ENCODE measurements at places on chromosomes 1 and 21. TPM values are rescaled to one million over a fixed set of nuclear protein-coding genes. Genes with fewer than 3 reads are reported as not detected.

DNA sequence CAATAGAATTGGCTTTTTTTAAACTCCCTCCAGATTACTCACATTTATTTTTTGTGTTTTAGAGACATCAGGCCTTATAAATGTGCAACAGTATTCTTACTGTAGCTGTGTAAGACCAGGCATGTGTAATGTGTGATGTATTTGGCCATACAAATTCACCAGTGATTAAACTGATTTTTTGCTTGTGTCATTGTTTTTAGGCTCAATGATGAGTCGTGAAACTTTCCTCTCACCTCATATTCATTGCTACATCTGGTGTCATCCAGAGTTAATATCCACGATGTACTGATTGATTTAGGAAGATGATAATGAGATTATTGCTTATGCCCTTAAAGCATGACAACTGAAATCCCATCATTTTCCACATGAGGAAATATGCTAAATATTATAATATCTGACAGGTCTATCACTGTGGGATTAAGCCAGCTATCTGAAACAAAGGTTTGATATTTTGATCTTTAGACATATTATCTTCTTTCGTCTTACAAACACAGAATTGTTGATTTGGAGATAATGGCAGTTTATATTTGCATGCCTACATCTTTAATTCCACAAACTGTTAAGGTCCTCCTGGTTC lies 487.9 kb downstream of the PTBP2 start:
- no peak for DNase-seq

GRCh38 chr1:215568299-215568692 lies 1.2 kb downstream of the KCTD3 start:
- no peak for DNase-seq

GRCh38 chr1:31891280-31891679 lies 46.9 kb downstream of the PTP4A2 start:
- DNase-seq = peak; percentile 26

GRCh38 chr1:198096390-198096789 lies 60.4 kb upstream of the NEK7 start:
- DNase-seq = no peak

DNA sequence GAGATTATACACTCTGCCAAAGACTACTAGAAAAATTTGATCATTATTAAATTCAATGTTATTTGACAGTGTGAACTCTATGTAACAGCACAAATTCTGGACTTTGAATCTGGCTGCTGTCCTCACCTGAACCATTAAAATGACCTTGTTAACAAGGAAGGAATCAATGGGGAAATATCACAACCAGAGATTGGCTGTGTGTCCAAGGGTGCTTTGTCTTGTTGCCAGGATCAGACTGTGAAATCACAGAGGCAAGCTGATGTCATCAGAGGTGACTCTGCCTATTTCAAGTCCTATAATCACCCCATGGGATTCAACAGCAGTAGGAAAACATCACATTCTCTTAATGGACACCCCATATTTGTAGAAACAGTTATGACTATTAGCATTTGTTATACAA lies 46.8 kb downstream of the ADAMTS5 start:
- DNase-seq = no peak

DNA sequence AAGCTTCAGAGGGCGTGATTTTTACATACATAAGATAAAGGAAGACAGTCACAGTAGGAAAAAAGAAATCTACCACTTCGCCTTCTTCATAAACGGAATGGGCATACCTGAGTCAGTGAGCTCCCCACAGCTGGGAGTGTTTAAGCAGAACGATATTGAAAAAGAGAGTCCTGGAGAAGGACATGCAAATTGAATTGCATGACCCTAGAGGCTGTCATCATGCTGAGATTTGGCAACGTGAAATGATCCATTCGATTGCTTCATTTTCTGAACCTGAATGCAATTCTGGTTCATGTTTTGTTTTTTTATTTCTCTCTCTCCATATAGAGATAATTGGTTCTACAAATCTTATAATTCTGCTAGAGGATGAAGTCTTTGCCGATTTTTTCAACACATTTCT lies 3.7 kb downstream of the RGSL1 start:
- no peak for DNase-seq

DNA sequence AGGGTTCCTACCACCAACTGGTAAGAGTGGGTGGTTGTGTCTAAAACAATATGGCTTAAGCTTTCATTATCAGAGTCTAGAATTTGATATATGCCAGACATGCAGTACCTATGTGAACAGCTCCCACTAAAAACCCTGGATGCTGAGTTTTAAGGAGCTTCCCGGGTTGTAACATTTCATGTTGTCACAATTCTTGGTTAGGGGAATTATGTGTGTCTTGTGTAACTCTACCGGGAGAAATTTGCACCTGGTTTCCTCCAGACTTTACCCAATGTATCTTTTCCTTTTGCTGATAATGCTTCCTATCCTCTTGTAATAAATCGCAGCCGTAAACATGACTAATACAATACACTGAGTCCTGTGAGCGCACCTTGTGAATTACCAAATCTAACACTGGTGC lies 48.3 kb downstream of the ARID4B start:
- no peak for DNase-seq

The PCSK9 gene
- 4.5 TPM for total RNA-seq

DNA sequence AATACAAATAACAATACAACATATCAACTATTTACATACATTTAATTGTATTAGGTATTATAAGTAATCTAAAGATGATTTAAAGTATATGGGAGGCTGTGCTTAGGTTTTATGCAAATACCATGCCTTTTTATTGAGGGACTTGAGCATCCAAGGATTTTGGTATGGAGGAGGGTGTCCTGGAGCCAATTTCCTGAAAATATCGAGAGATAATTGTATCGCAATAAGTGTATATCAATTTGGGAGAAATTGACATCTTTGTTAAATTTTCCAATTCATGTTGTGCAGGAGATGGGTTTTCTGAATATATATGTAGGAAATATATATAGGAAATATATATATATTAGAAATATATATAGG lies 63.5 kb downstream of the ATP1A1 start:
- no peak for DNase-seq

DNA sequence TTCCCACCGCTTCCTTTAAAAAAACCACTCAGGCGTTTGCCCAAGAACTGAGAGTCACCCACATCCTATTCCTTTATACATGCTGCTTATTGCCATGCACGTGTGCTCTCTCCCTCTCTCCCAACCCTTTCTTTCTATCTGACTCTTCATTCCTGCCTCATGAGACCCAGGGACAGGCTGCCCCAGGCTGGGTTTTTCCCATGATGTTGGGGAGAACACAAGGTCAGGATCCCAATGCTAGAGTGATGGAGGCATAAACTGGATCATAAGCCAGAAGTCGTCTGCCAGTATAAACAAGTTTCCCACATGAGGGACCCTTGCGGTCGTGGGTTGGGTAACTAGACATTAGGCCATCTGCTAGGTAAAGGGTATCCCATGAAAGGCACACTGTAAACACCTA lies 64.9 kb downstream of the CD2 start:
- DNase-seq = no peak

The TRIM63 gene
- total RNA-seq = 0.14 TPM

GRCh38 chr1:40876436-40876761 lies 14.2 kb upstream of the CITED4 start:
- no peak for DNase-seq

The CD46 gene
- 127 TPM for total RNA-seq

DNA sequence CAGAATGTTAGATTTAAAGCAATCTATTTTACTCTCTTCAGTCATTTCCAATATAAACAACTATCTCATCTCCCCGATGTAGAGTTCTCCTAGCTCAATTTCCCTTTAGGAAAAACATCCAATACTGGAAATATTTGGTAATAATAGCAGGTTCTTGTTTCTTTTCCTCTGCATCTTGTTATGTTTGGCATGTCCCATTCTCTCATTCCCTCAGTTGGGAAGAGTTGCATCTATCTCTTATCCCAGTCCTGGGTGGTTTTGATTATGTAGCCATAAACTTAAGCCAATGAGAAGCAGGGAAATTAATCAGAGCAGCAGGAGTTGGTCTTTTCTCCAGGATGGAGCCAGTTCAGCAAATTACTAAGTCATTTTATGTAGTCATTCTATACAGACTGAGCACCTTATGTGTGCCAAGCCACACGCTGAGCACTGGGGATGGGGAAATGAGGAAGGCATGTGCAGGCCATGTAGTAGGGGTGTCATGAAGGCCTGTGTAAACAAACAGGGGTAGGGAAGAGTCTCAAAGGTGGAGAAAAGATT lies 418.2 kb upstream of the NFIA start:
- DNase-seq = no peak

GRCh38 chr1:36354486-36354885 lies 31.0 kb upstream of the EVA1B start:
- DNase-seq = no peak

The MARK1 gene
- 9.5 TPM for total RNA-seq

The PTPN7 gene
- 2.3 TPM for total RNA-seq

The PGBD5 gene
- total RNA-seq = 54.0 TPM

DNA sequence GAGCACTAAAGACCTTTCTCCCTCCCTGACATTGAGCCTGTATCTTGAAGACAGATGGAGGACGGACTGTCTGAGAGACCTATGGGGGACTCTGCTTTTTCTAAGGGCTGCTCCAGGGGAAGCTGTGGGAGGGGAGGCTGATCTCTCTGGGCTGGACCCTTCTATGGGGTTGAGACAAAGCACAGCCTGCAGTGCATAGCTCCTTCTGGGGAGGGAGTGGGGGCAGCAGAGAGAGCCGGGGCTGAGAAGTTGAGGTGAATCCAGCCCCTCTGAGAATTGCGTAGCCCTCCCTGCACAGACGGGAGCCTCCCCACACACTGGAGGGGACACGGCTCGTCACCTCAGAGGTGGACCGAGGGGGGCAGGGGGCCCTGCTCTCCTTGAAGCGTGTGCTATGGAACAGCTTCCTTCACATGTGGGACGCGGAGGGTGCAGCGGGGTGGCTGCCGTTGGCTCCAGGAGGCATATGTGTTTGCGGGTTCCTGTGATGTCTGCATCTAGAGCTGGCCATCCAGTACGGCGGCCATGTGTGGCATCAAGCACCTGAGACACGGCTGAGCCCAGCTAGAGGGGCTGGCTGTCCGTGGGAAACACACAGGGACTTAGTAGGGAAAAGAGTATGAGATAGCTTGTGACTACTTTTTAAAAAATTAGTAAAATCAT lies 299.1 kb downstream of the CAMTA1 start:
- DNase-seq = no peak

DNA sequence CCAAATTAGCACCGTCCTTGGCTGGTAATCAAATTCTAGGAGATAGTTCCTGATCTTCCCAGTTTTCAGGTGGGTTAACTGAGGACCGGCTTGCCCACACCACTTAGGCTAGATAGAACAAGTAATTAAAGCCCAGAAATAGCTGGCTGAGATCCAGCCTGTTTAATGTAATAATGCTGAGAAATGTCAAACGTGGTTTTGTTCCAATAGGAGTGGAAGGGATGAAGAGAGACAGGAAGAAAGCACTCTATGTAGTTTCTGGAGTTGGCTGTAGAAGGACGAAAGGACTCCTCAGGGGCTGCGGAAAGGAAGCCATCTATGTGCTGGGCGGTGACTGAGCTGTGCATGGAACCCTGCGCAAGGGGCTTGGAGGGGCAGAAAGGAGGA lies 18.6 kb downstream of the NAV1 start:
- no peak for DNase-seq

The FLVCR1 gene
- total RNA-seq = 4.0 TPM

The FMO5 gene
- 0.38 TPM for total RNA-seq

The ST6GALNAC5 gene
- total RNA-seq = 10.8 TPM

GRCh38 chr1:241637604-241638003 lies 2.6 kb downstream of the CHML start:
- no peak for DNase-seq

The TP73 gene
- total RNA-seq = 0.04 TPM

DNA sequence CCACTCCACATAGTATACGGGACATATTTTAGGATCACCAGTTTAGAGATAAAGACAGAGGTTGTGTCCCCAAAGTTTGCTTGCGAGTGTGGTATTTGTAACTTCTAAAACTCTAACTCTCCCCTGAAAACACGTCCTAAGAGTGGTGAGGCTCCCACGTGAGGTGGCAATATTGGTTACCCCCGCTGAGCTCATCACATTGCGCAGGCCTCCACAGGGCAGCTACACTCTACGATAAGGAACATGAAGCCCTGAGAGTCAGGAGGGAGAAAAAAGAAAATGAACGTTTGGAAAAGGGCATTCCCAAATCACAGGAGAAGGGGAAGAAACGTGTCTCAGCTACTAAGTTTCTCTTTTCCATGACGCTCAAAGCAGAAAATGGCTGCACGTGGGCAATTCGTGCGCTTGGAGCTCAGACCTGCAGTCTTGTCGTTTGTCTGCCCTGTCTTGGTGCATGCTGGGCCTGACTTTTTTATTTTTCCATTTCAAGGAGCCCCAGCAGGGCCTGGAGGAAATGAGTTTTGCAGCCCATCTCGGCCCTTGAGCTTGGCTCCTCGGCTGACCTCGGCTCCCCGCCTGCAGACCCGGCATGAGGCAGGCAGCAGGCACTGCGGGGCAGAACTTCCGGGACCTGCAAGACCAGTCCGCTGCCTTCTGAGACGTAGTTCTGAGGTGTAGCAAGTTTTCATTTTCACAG lies 25.7 kb downstream of the ERG start:
- DNase-seq = no peak

The OLFML2B gene
- total RNA-seq = 3.1 TPM

The VPS72 gene
- 83.4 TPM for total RNA-seq

The NCF2 gene
- total RNA-seq = 86.1 TPM

GRCh38 chr1:221444346-221444745 lies 297.5 kb downstream of the DUSP10 start:
- no peak for DNase-seq

GRCh38 chr1:152517237-152517811 lies 3.0 kb downstream of the CRCT1 start:
- no peak for DNase-seq

DNA sequence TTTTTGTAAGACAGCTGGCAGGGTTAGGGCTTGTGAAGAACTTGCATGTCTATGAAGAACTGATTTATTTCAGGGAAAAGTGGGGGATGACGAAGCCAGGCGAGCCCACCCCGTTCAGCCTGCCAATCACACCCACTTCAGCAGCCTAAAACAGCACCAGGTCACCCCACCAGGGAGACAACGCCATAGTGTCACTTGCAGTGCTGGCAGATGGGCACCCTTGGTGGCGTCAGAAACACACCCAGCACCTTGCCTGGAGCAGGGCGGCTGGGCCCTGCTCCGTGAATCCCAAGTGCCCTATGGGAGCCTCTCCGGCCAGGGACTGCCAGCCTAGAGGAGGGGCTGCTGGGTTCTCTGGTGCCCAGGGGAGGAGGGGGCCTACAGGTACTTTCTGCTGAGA lies 5.0 kb upstream of the NADK start:
- DNase-seq = no peak

The AMPD1 gene
- total RNA-seq = 0.07 TPM

DNA sequence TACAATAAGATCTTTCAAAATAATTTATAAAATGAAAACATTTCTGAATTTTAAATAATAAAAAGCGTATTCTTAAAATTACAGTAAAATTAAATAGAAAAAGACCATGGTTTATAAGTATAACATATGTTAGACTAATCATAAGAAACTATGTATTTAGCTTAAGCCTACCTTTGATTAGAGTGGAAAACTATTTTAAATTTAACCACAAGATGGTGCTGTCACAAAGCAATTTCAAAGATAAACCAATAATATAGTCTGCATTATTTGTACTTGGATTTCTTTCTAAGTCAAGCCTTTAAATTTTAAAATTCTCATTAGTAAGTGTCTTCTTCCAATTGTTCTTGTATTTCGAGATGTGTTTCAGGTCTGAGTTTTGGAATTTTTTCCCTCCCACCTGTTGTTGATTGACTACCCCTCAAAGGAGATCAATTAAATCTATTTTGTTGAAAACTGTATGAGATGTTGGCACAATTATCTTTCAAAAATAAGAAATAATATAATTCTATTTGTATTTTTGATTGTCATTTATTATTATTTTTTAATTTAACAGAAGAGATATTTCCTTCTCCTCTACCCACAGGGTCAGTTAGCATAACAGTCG lies 459.8 kb downstream of the KCNT2 start:
- DNase-seq = no peak

Data from kidney epithelial cell (primary cell).